ENCODE measurements at places on chromosomes 4 and X.

- peak; percentile 40 for DNase-seq
Observed at GRCh38 chr4:124334119-124334518, 378.4 kb downstream of the ANKRD50 start.

GRCh38 chrX:55026143-55026542 lies 4.6 kb downstream of the ALAS2 start:
- DNase-seq, result no peak

- no peak for DNase-seq
Observed at GRCh38 chr4:1008840-1009541, 2.4 kb upstream of the FGFRL1 start.

- peak; percentile 29 for DNase-seq
Observed at GRCh38 chrX:76555816-76556215, 128.3 kb downstream of the MAGEE1 start.

GRCh38 chr4:177555007-177555574 lies 112.9 kb upstream of the AGA start:
- peak; percentile 26 for DNase-seq

DNA sequence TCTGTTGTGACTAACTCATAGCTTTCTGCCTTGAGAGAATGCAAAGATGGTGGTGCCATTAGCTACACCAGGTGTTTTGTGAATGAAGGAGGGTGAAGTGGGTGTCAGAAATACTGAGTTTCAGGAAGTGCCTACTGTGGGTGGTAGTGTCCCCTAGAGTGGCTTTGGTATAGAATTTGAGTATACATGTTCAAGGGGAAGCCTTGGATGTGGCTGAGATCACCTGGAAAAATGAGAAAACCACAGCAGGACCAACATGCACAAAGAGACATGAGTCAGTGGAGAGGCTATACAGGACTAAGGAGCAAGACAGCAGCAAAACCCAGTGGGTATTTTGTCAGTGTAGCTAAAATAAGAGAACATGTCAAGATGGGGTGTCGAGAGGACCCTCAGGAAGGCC lies 204.3 kb upstream of the TBL1X start:
- no peak for DNase-seq

- no peak for DNase-seq
Observed at GRCh38 chr4:148810461-148810860, 368.2 kb upstream of the NR3C2 start.

- no peak for DNase-seq
Observed at GRCh38 chrX:153477901-153478300, 7.5 kb upstream of the HAUS7 start.

GRCh38 chr4:155376387-155377268 lies at the start of gene MAP9:
MAP9 (minus strand) TSS chr4:155376965; CDS start chr4:155375850, 1,115 bp downstream.
- DNase-seq, result peak; percentile 96

- DNase-seq, result no peak
Observed at GRCh38 chr4:70681704-70682103, 6.6 kb upstream of the UTP3 start.

- no peak for DNase-seq
Observed at GRCh38 chr4:122783301-122784215, 43.1 kb upstream of the FGF2 start.

DNA sequence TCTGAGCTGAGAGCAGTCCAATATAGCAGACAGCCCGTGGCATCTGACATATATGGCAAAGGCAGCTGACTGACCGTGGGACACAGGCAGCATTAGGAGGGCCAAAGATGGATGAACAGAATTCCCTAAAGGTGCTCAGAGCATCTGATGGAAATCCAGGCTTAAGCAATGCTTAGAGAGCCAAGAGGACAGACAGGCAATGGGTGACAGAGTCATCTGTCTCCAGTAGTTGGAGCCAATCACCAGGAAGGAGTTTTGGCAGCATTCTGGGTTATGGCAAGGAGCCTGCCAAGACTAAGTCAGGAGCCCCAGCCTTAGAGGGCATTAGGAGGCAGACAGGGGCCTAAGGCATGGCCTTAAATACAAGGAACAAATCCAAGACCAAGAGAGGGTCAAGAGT lies 153.3 kb upstream of the USP9X start:
- DNase-seq, result no peak

GRCh38 chr4:6374575-6374974 lies 97.8 kb downstream of the PPP2R2C start:
- no peak for DNase-seq

DNA sequence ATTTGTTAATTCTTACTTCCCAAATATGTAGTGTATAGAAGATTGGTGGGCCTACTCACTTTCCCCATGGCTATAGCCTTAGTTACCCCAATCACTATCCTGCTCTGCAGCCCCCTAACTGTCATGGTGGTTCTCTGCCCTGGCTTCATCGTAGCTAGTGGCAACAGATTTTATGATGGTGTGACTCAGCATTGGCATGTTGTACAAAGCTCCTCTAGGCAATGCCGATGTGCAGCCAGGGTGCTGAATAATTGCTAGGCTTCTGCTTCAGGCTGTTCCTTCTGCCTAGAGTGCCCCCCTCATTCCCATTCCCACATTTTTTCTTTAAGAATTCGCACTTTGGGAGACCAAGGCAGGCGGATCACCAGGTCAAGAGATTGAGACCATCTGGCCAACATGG lies 35.2 kb downstream of the AFF2 start:
- no peak for DNase-seq

DNA sequence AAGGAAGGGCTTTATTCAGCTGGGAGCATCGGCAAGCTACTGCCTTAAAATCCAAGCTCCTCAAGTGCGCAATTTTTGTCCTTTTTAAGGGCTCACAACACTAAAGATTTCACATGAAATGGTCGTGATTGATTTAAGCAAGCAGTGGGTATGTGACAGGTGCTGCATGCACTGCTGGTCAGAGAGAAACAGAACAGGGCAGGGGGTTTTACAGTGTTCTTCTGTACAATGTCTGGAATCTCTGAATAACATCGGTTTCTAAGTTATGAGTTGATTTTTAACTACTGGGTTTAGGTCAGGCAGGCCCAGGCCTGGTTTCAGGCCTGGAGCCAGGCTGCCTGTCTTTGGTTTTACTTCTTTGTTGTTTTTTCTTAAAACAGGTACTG lies 6.0 kb downstream of the UGT2B17 start:
- DNase-seq, result no peak

DNA sequence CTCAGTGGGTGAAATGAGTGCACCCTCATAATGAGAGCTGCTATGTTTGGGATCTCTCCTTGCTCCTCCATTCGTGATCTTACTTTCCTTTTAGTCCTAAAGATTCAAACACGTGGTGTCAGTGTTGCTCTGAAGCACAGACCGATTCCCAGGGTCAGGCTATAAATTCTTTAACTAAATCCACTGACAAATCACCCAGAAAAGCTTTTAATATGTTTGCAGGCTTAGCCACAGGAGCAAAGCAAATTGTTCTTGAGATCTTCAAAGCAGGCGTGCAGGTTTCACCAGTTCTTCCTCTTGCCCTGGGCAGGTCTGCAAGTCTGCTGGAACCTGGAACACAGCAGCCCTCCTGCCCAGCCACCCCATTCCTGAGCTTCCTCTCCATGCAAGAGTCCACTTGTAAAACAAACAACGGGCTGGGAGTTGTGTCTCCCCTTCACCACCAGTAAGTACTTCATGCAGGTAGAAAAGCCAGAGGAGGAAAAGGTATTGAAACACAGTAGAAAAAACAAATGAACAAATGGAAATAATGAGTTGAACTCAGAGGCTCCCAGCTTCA lies 70.1 kb upstream of the ENPP6 start:
- DNase-seq, result no peak

DNA sequence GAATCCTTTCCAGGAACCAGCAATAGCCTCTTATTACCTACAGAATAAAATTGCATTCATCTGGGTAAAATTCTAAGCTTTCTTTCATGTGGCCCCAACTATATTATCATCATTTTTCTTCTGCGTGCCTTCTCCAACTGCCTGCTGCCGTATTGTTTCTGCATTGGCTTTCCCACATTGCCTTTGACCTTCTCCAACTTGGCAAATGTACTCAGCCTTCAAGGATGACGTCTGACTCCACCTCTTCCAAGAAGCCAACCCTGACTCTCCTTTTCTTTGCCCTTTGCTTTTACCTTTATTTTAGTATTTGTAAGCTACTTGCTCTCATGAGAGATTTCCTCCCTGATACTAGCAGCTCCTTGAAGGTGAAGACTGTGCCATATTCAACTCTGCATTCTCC lies 200.4 kb upstream of the FAM9B start:
- no peak for DNase-seq

- DNase-seq, result no peak
Observed at GRCh38 chrX:43682726-43683125, 26.6 kb downstream of the MAOA start.

GRCh38 chr4:23770011-23770410 lies 119.8 kb downstream of the PPARGC1A start:
- no peak for DNase-seq

DNA sequence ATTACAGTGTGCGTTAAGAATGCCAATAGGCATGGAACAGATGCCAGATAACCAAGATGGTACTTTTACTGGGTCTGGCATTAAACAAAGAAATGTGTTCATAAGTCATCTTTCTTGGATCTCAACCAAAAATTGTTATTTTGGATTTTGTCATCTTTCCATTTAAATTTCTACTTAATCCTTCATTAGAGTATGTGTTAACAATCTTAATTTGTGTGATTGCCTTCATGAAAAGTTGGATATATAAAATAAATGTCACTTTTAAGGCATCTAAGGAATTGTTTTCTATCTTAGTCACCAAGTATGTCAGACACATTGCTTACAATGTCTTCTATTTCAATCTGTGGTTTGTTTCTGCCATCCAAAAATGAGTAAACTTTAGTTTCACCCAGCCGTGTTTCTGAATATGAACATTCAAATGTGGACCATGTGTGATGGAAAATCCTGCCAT lies 87.5 kb downstream of the PALLD start:
- DNase-seq, result no peak

DNA sequence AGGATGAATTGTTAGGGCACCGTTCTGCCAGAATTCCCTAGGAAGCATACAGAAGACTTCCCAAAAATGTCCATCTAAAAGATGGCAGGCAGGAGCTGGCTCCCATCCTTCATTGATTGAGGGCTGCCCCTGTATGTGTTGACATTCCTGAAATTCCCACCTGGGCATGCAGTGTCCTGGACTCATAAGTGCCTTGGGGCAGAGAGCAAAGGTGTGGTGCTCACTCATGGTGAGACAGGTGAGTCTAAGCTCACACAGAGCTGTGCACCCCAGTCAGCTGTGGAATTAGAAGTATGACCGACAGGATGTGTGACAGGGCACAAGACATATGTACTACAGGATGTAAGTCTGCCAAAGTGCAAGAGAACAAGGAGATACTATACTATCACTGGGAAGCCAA lies 271.9 kb downstream of the MID1IP1 start:
- peak; percentile 2 for DNase-seq

DNA sequence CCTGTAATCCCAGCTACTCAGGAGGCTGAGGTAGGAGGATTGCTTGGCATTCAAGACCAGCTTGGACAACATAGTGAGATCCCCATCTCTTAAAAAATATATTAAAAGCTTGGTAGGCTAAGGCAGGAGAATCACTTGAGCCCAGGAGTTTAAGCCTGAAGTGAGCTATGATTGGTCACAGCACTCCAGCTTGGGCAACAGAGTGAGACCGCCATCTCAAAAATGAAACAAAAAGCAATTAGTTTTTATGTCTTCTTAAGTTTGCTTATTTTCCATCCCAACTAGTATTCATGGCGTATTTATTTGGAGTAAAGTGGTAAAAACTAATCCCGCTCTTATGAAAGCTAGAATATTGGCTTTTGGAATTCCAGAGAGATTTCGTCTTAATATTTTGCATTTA lies 25.4 kb upstream of the PDE5A start:
- no peak for DNase-seq

GRCh38 chr4:180542445-180543100 lies 1700.6 kb upstream of the TENM3 start:
- DNase-seq, result peak; percentile 36

GRCh38 chrX:53194308-53194707 lies 30.7 kb downstream of the KDM5C start:
- DNase-seq, result no peak

- no peak for DNase-seq
Observed at GRCh38 chr4:39539089-39539611, 11.9 kb upstream of the UGDH start.

- DNase-seq, result no peak
Observed at GRCh38 chr4:112840061-112840460, 203.1 kb downstream of the LARP7 start.

GRCh38 chrX:103538728-103539127 lies 19.4 kb upstream of the RAB40A start:
- DNase-seq, result no peak

DNA sequence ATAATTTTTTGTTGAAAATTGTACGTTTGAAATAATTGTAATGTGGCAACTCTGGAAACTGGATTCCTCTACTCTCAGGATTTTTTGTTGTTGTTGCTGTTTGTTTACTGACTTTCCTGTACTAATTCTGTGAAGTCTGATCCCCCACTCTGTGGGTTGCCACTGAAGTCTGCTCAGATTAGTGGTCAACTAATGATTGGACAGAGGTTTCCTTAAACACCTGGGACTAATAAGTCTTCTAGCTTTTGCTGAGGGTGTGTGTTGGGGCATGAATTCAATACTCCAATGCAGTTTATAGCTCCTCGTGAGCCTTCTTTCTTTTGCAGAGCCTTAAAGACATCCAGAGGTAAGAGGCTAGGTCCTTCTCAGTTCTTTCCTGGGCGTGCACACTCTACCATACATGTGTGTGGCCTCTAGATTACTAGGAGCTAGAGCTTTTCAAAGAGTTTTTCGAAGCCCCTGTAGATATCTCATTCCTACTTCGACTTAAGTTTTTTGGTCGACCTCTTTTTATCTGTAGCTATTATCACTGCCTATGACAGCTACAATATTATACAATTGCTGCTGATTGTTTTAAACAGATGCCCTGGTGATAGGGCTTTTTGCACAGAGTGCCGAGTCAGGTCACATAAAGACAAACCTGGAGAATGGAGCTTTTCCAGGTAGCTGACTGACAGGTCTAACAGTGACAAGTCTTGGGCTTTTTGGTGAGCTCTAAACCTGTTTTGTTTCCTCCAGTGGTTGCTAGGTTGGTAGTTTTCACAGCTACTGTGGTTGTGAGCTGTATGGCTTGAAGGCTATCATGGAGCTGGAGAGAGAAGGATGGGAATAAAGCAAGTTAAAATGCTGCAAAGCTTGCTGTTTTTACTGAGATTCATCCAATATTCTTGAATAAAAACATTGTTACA lies 34.0 kb downstream of the BMP2K start:
- DNase-seq, result no peak

GRCh38 chr4:41799126-41799525 lies 50.6 kb upstream of the PHOX2B start:
- no peak for DNase-seq

DNA sequence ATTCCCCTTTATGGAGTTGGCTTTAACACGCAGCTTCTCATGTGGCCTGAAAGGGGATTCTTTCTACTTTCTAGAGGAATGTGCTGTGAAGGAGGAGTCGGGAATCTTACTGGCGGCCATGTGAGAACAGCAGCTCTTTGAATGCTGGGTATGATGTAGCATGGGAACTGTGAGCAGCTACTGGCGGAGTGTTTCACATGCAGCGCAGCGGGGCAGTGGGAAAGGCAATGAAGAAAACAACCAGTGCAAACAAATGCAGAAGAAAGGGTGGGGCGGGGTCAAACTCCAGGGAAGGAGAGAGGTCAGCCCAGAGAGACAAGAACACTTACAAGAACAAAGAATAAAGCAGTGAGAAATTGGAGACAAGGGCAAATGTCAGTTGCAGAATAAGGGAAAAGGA lies 363.8 kb upstream of the FTHL17 start:
- DNase-seq, result peak; percentile 49
